Trophoblast cell (in vitro differentiated cells and primary cell): ENCODE measurements at places on chromosomes 11 and 22.

- DNase-seq, result no peak
Observed at GRCh38 chr11:68721075-68721474, 30.2 kb downstream of the TESMIN start.

- no peak for DNase-seq
Observed at GRCh38 chr11:125351868-125352250, 144.2 kb downstream of the FEZ1 start.

- DNase-seq, result no peak
Observed at GRCh38 chr22:23061471-23062280, 8.6 kb upstream of the GNAZ start.

GRCh38 chr11:47904048-47904447, 55.9 kb upstream of the NUP160 start:
- peak; percentile 81 for DNase-seq

GRCh38 chr11:133269267-133269666, 263.0 kb downstream of the OPCML start:
- DNase-seq, result no peak

- no peak for DNase-seq
Observed at GRCh38 chr11:118620529-118621070, 13.2 kb downstream of the PHLDB1 start.

DNA sequence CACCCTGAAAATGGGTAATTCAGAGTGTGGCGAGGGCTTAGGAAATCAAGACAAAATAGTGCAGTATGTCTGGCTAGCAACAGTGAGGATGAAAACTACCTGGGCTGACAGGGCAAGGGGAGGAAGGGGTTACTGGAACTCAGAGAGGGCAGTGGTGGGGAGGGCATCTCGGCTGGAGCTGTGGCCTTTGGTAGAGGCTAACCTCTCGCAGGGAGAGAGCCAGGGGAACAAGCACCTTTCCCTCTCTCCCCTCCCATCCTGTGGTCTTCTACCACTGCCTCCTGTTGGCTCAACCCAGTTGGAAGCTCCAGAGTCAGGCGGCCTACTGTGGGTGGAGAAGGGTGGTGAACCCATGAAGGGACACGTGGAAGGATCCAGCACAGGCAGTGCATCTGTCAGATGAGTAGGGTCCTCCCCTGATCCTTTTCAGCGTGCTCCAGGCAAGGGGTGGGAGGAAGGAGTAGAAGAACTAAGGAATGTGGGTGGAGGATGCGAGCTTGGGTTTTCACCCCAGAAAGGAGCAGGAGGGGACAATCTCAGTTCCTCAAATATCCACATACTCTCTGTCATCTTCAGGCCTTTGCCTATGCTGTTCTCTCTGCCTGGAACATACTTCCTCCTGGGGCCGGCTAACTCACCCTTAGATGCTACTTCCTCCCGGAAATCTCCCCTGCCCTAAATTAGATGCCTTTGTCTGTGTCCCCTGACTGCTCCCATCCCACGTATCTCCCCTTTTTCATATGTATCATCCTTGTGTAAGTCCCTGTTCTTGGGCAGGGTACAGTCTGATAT, 6.2 kb upstream of the KCNE3 start:
- no peak for DNase-seq

GRCh38 chr11:74425100-74425499, 26.9 kb upstream of the PGM2L1 start:
- DNase-seq, result no peak

GRCh38 chr11:72036687-72037086, 38.0 kb downstream of the IL18BP start:
- no peak for DNase-seq

DNA sequence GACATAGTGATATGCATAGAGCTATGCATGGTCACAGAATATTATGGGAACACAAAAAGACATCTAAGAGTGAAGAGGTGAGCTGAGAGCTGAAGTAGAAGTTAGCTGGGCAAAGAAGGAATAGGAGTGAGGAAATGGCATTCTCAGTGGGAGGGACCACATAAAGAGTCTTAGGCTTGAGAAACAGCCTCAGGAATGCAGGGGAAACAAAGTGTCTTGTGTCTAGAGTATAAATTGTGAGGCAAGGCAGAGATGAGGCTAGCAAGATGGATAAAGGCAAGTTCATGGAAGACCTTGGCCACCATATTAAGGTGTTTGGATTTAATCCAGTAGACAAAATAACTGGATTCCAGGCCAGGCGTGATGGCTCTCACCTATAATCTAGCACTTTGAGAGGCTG, 40.6 kb upstream of the CRTAM start:
- DNase-seq, result no peak
